Uterus (tissue), 4 donors: ENCODE measurements at places on chromosomes 6 and 20. TPM values are rescaled to one million over a fixed set of nuclear protein-coding genes. Genes with fewer than 3 reads are reported as not detected.

GRCh38 chr6:27318973-27319372 is 6.9 kb upstream of the POM121L2 start:
- H3K36me3 ChIP-seq, result no peaks in the 10 kb centered on the region
- H3K27me3 ChIP-seq, result no peaks in the 10 kb centered on the region
- no peak overlapping the region for H3K4me3 ChIP-seq

GRCh38 chr6:165906-166305 is 126.4 kb upstream of the DUSP22 start:
- H3K4me1 ChIP-seq, result no peaks in the 10 kb centered on the region
- H3K27me3 ChIP-seq, result no peaks in the 10 kb centered on the region
- H3K27ac ChIP-seq, result no peak overlapping the region
- DNase-seq, result no peak
- no peaks in the 10 kb centered on the region for H3K36me3 ChIP-seq
- no peak overlapping the region for H3K4me3 ChIP-seq

DNA sequence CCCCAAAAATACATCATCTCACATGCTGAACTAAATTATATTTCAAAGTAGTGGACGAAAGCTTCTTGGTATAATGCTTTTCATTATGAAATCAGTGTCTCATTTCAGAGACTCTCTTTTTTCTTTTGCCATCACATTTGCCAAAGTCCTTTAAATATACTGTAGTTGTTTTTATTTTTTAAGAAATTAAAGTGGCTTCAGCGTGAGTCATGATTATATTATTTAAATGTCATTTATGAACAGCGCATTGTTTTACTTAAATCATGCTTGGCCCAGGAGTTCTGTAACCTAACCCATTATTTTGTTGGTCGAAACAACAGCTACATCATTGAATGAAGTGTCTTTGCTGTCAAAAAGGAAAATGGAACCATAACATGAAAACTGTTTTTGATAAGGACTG is 100.9 kb downstream of the CD109 start:
- peaks cover 12% of the 10 kb centered on the region for H3K4me1 ChIP-seq
- no peaks in the 10 kb centered on the region for H3K27me3 ChIP-seq
- DNase-seq, result no peak
- no peak overlapping the region for H3K4me3 ChIP-seq
- H3K27ac ChIP-seq, result no peak overlapping the region
- no peaks in the 10 kb centered on the region for H3K36me3 ChIP-seq

Gene IL17F
- total RNA-seq, result not detected

Gene ERVFRD-1
- total RNA-seq, result not detected

- H3K4me1 ChIP-seq, result no peaks in the 10 kb centered on the region
- H3K4me3 ChIP-seq, result no peak overlapping the region
- no peak overlapping the region for H3K27ac ChIP-seq
- DNase-seq, result no peak
Measured at GRCh38 chr6:115612216-115612615, 448.5 kb downstream of the FRK start.

DNA sequence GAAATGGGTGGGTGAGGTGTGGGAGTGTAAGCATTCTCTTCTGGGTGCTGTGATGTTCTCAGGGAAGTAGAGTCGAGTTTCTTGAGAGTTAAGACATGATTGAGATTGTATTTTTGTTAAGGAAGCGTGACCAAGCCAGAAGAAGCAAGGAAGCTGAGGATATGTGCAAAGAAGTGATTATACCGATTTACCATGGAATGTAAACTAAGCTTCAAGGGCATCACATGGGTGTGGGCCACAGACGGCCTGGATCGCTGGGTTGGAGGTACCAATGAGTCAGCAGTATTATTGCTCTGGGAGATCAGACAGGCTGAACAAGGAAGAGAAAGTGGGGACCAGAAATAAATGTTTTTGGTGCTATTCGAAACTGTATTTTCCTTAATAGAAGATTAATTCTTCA is 184.1 kb upstream of the GMDS start:
- no peak overlapping the region for H3K27ac ChIP-seq
- no peaks in the 10 kb centered on the region for H3K4me1 ChIP-seq
- H3K27me3 ChIP-seq, result no peaks in the 10 kb centered on the region
- H3K4me3 ChIP-seq, result no peak overlapping the region
- no peak for DNase-seq
- H3K36me3 ChIP-seq, result no peaks in the 10 kb centered on the region

DNA sequence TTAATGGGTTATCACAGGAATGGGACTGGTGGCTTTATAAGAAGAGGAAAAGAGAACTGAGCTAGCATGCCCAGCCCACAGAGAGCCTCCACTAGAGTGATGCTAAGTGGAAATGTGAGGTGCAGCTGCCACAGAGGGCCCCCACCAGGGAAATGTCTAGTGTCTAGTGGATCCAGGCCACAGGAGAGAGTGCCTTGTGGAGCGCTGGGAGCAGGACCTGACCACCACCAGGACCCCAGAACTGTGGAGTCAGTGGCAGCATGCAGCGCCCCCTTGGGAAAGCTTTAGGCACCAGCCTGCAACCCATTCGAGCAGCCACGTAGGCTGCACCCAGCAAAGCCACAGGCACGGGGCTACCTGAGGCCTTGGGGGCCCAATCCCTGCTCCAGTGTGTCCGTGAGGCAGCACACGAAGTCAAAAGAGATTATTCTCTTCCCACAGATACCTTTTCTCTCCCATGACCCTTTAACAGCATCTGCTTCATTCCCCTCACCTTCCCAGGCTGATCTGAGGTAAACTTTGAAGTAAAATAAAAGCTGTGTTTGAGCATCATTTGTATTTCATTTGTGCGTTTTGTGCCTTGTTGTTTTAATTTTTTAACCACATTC is 4.4 kb downstream of the HLA-E start:
- no peak overlapping the region for H3K27ac ChIP-seq
- peaks cover 11% of the 10 kb centered on the region for H3K4me1 ChIP-seq
- H3K36me3 ChIP-seq, result no peaks in the 10 kb centered on the region
- H3K4me3 ChIP-seq, result no peak overlapping the region
- H3K27me3 ChIP-seq, result no peaks in the 10 kb centered on the region
